ENCODE measurements at places on chromosomes 11 and 22.

GRCh38 chr22:31818481-31819392 is 64.9 kb downstream of the DEPDC5 start:
- DNase-seq, result no peak

GRCh38 chr22:25654676-25655075 is 87.3 kb upstream of the MYO18B start:
- DNase-seq, result no peak

DNA sequence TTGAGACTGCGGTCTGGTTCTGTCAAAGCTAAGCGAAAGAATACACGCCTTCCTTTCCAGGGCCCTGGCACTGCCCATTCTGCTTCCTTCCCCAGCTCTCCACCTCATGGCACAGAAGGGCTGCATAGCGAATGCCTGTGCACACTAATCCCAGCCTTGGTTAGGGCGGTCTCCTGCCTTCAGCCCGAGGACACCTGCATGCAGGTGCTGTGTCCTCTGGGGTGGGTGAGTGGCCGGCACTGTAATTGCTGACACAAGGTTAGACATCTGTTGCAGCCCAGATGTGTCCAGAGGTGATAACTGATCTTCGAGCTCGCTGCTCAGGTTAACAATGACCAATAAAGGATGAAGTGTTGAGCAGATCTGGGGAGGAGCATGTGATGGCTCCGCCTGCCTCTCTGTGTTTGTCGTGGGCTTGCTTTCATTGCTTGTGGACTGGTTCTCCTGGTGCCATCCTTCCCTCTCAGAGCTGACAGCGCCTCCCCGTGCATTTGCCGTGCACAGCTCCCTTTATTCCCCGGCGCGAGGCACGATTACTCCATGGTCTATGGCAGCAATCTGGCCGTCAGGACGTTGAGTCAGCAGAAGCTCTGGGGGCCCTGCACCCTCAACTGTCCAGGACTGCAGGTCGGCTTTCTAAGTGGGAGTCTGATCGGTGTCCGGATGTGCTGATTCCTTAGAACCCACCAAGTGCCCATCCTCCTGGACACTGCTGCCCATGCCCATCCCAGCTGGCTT is 1088.2 kb downstream of the BRD1 start:
- DNase-seq, result no peak

- DNase-seq, result no peak
These were observed 20.3 kb downstream of the PPP2R1B start for GRCh38 chr11:111745719-111746504.

DNA sequence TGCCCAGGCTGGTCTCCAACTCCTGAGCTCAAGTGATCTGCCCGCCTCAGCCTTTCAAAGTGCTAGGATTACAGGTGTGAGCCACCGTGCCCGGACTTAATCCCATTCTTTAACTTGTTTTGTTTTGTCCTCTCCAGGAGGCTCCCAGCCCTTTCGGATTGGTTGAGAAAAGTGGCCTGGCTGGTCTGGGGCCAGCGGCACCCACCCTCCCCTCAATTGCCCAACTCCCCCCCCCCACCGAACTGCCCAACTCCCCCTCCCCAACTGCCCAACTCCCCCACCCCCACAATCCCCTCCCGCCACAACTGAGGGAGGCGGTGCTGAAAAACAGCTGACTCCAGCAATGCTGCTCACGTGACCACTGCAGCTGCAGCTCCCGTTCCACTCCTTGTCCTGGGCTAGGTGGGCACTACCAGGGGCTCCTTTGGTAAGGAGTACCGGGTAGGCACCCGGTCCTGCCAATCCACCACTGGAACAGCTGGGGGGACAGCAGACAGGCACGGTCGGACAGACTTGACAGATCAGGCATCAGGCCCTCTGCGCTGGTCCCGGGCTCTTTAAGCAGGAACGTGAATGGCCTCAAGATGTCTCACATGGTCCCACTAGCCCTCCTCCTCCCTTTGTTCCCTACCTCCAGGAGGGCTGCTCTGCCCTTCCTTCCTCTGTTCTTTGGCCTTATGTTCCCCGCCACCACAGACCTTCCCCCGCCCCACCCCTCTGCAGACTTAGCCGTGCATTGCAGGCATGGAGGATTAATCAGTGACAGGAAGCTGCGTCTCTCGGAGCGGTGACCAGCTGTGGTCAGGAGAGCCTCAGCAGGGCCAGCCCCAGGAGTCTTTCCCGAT is at the start of gene TCN2:
Gene TCN2, plus strand, starts transcription at position 720 of the 845 bp plus-strand sequence. CDS start 158 bp downstream, outside the sequence.
- peak; percentile 52 for DNase-seq

- DNase-seq, result no peak
These were observed 9.0 kb upstream of the COMT start for GRCh38 chr22:19932367-19933206.

DNA sequence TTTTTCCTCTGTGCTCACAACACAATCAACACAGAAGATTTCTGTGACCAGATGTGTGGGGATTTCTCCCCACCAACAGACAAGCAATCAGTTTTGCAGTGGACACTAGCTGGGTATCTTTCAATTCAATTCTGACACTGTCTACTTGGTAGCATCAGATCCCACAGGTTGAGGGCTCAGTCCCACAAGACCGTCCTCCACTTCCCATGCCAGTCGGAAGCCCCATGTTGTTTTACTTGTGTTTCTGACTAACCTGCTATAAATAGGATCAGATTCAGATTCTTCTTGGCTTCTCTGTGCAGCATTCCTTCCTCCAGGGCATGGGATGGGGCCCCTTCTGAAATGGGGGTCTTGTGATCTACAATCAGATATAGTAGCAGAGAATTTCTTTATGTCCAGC is 19.6 kb downstream of the ACER3 start:
- DNase-seq, result no peak

GRCh38 chr11:119438599-119438998 is 15.6 kb upstream of the THY1 start:
- no peak for DNase-seq

DNA sequence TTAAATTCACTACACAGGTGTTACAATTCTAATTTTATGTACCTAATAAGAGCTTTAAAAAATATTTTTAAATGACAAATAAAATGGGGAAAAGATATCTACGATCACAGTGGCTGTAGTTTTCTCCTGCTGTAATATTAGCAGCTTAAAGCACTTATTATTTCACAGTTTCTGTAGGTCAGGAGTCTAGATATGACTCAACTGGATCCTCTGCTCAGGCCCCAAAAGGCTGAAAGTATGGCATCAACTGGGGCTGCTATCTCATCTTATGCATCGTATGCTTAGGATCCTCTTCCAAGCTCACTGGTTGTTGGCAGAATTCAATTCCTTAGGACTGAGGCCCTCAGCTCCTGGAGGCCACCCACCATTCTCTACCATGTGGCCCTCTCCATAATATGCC is 12.8 kb downstream of the FBXO3 start:
- DNase-seq, result no peak

DNA sequence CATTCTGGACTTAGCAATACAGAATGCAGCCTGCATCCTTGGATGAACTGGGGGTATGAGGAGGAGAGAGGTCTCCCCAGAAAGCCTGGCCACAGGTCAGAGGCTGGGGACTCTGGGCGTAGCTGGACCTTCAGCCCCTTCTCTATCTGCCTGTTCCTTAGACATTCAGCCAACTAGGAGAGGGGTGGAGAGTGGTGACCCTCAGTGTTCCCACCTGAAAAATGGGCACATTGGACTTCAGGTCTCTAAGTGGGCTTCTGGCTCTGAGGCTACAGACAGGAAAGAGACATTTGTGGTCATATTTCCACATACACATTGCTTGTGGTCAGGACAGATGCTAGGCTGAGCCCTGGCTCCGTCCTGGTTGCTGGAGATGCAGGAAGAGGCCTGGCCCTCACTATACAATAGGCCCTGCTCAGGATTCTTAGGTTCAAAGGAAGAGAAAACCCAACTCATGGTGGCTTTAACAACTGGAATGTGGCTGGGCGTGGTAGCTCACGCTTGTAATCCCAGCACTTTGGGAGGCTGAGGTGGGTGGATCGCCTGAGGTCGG is 30.1 kb upstream of the CBX7 start:
- DNase-seq, result peak; percentile 63

GRCh38 chr11:64268893-64269539 is 15.4 kb downstream of the BAD start:
- peak; percentile 78 for DNase-seq

DNA sequence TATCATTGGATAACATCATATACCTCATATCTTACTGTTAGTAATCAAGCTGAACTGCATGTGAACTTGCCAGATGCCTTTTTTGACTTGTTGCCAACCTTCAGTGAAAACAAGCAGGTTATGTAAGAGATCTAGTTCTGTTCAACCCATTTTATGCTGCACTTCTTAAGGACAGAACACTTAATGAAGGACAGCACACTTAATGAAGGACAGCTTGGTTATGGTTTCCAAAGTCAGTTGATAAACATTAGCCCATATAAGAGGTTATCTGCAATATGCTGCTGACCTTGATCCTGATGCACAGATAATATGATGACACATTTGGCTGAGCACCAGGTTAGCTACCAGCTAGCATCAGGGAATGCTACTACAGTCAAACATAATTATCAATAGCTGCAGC is 358.7 kb upstream of the PDGFD start:
- DNase-seq, result no peak

DNA sequence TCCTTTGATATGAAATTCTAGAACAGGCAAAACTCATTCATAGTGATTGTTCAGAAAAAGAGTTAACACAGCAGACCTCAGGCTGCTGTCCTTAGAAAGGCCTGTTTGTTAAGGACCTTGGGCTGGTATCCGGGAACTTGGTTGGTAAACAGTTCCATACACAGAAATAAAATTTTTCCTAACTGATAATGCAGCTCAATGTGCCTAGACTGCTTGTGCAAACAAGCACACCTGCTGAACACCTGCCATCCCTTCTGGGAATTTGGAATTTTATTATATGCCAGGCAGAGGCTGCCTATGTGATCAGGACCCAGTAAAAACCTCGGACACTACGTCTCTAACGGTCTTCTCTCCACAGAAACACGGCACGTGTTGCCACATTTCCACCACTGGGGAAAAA is 11.5 kb downstream of the THAP12 start:
- no peak for DNase-seq

- DNase-seq, result no peak
These were observed 299.3 kb upstream of the DDI1 start for GRCh38 chr11:103737037-103737622.

DNA sequence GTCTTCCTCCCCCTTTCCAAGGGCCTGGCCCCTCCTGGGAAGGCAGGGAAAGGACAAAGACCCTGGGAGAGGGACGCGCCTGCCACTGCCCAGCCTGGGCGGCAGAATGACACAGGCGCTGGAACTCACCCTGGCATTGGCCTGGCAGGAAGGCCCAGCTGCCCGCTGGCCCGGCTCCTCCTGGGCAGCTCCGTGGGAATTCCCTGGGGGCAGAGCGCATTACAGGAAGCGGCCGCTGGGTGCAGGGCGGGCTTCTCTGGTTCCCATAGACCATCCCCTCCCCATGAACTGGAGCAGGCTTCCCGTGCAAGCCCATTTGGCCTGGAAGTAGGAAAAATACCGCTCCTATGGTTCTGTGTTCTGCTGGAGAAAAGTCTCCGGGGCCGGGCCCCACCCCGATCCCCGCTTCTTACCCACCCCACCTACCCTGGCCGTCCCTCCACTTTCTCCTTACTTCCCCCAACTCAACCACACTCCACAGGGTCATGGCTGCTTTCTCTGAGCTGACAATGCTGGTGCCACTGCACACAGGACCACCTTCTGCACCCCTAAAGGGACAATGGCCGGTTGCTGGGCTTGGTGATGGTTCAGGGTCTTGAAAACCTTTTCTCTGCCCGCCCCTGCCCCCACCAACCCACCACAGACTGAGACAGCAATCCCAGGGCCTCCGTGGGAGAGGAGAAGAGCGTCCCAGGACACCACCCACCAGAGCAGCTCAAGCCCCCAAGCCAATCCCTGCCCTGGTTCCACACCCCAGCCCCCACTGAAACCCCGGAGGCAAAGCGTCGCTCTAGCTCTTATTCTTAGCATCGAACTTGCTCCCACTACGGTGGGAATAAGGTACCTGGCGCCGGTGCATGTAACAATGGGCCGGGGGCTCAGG is 58.9 kb downstream of the LINC01488 start:
- DNase-seq, result peak; percentile 24

DNA sequence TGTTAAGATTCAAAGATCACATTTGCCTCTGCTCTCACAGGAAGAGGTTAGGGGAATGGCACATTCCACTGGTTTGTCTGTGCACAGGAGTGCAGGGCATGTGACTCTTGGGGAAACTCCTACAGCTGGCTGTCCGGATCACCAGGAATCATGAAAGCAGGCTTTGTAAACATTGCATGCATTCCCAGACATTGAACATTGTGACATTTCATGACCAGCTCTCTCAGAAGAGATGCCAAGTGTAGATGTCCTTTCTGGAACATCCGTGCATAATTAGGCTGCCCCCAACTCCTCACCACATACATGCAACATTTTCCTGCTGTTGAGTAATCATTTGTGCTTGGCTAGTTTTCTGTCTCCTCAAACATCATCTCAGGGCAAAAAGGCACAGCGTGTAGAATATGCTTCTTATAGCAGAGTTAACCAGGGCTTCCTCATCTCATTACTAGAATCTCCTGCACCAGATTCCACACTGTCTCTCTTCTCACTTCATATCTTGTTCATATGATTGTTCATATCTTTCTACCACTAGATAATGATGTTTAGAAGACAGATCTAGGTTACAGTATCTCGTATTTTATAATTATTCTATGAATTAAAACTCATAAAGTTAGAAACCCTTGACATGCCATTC is 694.7 kb downstream of the NTM start:
- peak; percentile 55 for DNase-seq

GRCh38 chr11:130402570-130402969 is 25.8 kb downstream of the ADAMTS8 start:
- no peak for DNase-seq

DNA sequence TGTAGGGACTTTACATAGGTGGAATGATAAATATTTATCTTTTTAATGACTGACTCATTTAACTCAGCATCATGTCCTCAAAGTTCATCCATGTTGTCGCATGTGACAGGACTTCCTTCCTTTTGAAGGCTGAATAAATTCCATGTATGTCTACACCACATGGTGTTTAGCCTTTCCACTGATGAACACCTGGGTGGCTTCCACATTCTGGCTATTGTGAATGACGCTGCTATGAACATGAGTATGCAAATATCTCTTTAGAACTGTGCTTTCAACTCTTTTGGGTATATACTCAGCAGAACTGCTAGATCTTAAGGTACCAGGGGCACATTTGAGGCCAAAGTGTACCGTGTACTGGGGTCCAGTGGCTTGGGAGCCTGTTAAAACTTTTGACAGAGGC is 24.1 kb downstream of the LARGE1 start:
- no peak for DNase-seq

GRCh38 chr11:128421577-128422330 is 165.6 kb downstream of the ETS1 start:
- no peak for DNase-seq

- no peak for DNase-seq
These were observed 8.7 kb downstream of the PTH start for GRCh38 chr11:13486926-13487660.

DNA sequence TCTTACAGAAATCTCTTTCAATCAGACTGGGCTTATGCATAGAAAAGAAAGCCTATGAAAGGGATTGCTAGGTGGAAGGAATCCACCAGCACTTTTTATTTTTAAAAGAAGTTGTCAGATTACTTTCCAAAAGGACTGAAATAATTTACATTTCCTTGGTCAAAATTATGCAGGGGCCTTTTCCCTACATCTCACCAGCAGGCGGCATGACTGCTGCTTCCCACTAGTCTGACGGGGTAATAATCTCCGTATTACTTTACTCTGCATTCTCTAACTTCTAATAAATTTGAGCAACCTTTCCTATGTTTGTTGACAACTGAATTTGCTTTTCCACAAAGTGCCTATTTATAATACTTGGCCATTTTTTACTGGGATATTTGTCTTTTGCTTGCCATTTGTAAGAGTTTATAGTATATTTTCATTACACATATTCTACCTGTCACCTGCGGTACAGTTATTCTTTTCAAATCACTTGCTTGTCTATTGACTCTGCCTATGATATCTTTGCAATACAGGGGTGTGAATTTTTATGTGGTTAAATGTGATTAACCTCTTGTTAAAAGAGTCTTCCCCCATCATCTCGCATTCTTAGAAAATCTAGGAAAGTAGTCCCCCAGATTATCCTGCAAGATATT is 51.9 kb upstream of the USP47 start:
- DNase-seq, result peak; percentile 14

Measured in SW480 (cell line).